ENCODE measurements at places on chromosomes 7 and 10.

- no peak for DNase-seq
These were observed 10.9 kb upstream of the TAS2R39 start for GRCh38 chr7:143172354-143172753.

- DNase-seq: peak; percentile 89
These were observed 25.2 kb upstream of the VAX1 start for GRCh38 chr10:117163061-117163953.

DNA sequence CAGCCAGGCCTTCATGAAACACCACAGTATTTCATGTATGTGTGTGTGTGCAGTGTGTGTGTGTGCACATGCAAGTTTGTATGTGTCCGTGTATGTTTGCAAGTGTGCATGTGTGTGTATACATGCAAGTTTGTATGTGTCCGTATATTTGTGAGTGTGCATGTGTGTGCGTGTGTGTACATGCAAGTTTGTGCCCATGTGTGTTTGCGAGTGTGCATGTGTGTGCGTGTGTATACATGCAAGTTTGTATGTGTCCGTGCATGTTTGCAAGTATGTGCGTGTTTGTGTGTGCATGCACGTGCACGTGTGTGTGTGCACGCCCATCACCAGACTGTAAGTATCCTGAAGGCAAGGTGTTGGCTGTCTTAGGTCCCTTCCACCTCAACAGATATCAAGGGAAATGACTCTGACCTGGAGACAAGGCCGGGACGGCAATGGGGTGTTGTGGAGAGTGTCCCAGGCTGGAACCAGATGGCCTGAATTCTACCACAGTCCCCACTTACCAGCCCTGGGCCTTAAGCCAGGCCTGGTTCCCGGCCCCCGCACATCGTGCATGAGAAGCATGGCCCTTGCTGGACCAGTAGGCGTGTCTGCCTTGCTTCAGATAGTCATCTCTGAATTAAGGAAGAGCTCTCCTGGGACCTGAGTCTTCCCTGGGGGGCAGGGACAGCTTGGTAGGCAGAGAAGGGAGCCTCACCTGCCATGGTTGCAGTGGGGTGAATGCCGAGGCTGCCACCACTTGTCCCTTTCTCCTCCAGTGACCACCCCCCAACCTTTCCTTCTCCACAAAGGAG is 140.0 kb downstream of the GRK5 start:
- no peak for DNase-seq

GRCh38 chr10:36489611-36490228 is 635.7 kb upstream of the ANKRD30A start:
- DNase-seq: no peak

DNA sequence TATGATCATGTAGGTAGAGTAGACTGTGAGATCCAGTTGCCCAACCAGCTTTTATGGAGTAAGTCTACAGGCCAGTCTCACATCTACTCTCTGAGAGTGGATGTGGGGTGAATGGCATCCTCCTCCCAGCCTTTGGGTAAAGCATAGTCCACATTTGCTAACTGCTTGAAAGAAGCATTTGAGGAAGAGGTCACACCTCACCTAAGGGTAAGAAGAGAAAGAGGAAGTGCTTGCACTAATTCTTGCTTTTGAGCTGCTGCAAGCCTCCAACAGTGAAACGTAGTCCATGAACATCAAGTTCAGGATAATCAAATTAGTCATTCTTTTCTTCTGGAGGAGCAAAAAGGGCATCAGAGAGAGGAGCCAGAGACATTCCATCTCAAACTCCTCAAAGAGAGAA is 93.9 kb upstream of the AGR3 start:
- DNase-seq: no peak

DNA sequence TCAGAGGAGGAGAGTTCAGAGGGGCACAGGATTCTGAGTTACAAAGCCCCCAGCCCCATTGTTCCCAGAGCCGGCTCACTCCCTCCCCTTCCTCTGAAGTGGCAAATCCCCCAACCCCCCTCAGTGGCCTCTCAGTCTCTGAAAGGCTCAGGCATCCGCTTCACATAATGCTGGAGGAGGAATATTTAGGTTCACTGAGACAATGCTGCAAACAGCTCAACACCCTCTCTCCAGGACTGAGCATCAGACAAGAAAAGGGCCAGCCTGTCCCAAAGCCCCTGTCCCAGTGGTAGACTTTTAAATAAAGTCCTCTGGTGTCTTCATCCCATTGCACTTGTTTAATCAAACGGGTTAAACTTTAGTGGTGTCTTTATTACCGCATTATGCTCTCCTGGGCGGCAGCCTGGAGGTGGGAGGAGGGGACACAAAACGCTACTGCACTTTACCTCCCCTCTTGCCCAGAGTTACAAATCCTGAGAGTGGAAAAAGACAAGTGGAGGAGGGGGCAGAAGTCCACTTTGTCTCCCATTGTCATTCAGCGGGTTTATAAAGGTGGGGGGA is 257.9 kb downstream of the FGFR2 start:
- DNase-seq: peak; percentile 91

DNA sequence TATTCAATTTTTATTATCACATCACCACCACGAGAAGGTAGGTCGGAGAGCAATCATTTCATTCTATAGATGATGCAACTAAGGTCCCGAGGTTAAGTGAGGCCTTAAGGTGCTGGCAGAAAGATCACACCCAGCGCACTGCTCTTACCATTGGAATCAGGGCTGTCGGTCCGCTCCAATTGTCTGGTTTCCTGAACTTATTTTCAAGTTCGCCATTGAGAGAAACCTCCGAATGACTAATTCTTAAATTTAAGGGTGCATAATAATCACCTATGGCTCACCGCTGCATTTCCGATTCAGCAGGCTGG is 625 bp upstream of the GSTO2 start:
- no peak for DNase-seq

DNA sequence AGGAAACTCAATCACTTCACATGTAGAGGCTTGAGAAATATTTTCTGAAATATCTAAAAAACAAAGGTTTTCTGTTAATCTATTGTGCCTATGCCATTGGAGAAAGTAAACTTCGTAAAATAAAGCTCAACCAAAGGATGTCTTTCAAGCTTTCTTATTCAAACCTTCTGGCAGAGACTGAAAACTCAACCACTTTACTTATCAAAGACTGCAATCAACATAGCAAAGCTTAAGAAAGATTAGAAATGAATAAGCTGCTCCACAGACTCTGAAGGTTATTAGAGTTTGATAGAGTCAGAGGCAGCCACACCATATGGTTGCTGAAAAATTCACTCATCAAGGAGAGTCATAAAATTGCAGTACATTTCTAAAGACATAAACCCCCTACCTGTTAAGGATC is 245.8 kb upstream of the MEOX2 start:
- DNase-seq: no peak

- no peak for DNase-seq
These were observed 2.6 kb downstream of the MET start for GRCh38 chr7:116674508-116675173.

GRCh38 chr7:154827007-154827406 is 175.9 kb downstream of the PAXIP1 start:
- DNase-seq: no peak

DNA sequence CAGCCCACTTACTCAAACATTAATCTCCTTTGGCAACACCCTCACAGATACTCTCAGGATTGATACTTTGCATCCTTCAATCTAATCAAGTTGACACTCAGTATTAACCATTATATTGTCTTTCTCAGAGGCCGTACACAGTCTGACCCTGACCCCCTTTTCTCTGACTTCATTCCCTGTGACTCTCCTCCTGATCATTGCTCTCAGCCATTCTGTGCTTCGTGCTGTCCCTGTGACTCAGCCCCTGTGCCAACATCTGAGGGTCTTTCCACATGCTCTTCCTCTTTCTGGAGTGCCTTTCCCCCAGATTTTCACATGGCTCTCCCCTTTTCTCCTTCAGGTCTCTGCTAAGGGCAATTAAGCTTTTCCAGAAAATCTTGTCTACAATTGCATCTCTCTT is 289.0 kb upstream of the PHYHIPL start:
- no peak for DNase-seq

GRCh38 chr7:46658281-46658680 is 737.2 kb upstream of the IGFBP3 start:
- DNase-seq: no peak

- no peak for DNase-seq
These were observed 649 bp downstream of the ACTR3B start for GRCh38 chr7:152759949-152760853.

GRCh38 chr10:96511044-96511945 is 2.4 kb downstream of the TLL2 start:
- peak; percentile 70 for DNase-seq

GRCh38 chr10:86538547-86538946 is 17.0 kb upstream of the WAPL start:
- no peak for DNase-seq

DNA sequence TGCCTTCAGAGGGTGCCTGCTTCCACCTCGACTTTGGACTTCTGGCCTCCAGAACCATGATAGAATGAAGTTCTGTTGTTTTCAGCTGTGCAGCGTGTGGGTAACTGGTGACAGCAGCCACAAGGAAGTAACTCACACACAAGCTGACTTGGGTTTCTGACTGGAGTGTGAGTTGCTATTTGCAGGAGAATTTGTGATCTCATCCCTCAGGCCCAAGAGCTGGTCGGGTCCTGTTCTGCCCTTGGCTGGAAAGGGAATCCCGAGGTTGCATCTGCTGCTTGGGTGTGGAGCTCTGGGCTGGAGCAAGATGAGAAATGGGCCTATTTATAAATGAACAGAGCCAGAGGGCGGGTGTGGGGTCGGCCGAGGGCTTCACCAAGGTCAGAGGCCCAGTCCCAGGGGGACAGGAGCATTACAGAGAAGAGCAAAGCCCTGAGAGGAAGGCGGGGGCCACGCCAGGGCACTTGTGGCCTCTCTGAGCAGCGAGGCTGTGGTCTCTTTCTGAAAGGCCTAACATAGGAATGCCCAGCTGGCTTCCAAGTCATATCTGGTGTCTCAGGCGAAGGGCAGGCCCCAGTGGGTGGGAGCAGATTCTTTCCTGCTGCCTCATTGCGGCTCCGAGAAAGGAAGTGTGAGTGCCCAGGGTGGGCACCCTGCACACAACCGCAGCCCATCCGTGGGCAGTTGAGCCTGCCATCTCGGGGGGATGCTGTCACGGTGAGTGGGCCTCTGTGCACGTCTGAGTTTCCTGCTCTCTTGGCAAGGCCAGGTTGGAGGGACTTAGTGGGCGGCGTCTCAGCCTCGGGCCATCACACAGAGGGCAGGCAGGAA is 26.5 kb upstream of the C10orf71 start:
- peak; percentile 48 for DNase-seq

DNA sequence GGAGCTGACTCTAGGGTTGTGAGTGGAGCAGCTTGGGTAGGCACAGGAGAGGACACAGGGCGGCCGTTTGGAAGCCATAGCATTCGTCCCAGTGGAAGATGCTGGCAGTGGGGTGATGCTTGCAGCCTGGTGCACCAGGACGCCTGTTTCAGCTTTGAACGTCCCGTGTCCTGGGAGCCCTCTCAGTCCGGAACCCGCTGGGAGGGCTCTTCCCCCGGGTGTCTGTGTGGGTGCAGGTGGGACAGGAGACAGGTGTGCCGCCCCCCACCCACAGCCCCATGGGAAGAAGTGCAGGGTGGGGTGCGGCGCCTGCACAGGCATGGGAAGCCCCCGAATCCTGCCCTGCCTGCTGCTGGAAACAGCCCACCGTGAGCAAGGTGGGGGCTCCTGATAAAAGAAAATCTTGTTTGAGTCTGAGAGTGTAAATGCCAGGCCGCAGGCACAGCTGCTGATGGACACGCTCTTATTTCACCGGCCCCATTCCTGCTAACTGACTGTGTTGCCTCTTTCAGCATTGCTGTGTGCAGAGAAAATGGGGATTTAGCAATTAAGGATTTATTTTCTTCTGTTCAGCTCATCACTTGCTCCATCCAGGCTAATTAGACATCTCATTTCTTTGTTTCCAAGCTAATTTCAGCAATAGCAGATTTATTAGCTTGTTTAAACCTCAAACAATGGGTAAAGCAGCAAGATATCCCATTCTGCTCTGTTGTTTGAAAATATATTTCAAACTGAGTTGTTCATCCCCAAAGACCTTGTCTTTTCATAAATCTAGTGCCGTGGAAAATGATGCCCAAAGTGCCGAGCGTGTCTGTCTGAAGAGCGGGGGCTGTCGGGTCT is 54.9 kb upstream of the DPYSL4 start:
- DNase-seq: no peak

DNA sequence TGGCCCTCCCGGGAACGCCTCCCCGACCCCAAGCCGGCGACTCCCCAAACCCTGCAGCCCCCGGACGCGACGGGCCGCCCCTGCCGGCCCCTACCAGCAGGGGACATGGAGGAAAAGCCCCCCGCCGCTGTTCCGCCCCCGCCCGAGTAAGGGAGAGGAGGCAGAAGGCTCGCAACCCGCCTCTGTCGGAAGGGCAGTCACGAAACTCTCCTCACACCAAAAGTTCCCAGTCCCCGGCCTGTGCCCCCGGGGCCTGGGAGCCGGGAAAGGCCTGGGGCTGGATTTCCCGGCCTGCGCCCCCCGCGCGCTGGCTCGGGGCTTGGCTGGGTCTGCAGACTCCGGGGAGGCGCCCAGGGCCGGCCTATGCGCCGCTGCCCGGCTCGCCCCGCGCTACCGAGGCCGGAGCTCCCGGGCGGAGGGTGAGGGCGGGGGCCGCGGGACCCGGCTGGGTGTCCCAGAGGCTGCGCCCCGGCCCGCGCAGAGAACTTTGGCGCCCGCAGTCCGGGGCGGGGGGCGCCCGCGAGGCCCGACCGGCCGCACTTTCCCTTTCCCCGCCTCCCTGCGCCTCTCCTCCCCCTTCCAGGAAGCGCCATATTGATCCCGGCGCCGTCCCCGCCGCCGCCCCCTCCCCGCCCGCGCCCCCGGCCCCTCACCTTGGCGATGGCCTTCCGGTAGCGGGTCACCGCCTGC is 728 bp downstream of the PARD3 start:
- peak; percentile 79 for DNase-seq

DNA sequence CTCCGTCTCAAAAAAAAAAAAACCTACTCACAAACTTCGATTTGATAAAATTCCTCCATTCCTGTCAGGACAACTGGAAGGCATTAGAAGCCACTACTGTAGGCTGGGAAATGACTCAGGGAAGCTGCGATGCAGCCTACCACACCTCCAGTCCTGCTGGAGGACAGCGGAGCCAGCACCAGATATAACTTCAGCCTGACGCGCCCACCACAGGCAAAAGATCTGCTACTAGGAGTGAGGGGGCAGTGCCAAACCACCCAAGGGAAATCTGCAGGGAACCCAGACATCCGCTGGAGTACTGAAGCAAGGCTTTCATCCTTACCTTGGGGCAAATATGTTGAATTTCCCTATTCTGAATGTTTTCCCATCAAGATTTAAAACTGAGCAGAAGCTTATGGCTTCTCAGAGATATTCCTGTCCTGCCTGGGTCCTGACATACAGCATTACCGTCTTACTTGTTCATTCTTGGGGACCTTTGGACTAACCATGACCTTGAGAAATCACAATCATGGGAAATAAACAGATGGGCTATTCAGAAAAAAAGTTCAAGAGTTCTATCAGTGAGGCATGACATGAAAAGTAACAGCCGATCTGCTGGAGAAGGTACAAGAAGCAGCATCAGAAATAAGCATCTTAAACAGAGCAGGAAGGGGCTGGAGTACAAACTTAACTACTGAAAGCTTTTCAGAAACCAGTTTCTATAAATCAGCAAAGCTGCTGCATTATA is 20.4 kb downstream of the BCCIP start:
- no peak for DNase-seq

Data from ecto neural progenitor cell (in vitro differentiated cells).